ENCODE measurements at places on chromosomes 4 and X.

DNA sequence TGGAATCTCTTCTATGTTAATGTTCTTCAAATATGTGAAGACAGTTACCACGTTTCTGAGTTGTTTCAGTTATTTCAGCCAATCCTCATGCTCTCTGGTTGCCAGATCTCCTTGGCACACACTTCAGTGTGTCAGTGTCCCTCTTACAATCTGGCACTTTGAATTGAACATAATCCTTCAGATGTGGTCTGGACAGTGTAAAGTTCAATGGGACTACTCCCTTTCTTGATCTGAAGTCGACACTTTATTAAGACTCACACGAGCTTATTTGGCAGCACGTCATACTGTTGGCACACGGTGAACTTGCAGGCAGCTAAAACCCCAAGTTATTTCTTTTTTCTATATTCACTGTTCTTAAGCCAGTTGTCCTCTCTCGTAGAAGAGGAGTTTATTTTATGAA lies 28.2 kb downstream of the ARSJ start:
- no peak for DNase-seq

GRCh38 chr4:154836513-154836912 lies 55.4 kb downstream of the RBM46 start:
- DNase-seq, result no peak

- DNase-seq, result no peak
Measured at GRCh38 chrX:153057281-153057680, 1.0 kb downstream of the PNMA3 start.

DNA sequence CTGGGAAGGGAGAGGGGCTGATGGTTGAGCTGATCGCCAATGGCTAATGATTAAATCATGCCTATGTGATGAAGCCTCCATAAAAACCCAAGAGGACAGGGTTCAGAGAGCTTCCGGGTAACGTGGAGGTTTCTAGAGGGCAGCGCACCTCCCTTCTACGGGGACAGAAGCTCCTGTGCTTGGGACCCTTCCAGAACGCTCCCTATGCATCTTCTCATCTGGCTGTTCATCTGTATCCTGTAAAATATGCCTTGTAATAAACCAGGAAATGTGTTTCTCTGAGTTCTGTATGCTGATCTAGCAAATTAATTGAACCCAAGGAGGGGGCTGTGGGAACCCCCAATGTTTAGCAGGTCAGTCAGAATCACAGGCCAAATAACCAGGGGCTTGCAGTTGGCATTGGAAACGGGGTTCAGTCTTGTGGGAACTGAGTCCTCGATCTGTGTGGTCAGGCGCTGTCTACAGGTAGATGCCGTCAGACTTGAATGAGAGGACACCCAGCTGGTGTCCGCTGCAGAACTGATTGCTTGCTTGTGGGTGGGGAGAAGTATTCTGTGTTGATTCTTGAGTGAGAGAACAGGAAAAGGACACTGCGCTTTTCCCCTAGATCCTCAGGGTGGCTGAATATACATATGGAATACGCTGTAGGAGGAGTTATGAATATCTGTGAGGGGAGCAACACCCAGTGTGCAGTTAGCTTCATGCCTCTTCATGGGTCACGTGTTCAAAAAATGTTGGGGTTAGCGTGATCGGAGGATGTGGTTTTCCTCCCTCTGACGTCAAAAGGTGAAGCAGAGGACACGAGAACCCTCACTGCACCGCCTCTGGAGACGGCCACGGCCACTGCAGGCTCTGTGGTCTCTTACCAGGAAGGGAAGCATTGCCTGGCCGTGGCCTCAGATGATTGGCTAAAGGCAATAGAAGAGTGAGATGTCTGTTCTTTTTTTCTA lies 29.2 kb downstream of the HTT-AS start:
- DNase-seq, result no peak

- no peak for DNase-seq
Measured at GRCh38 chrX:102930990-102931756, 5.9 kb upstream of the RAB40AL start.

GRCh38 chr4:98919996-98920395 lies 8.9 kb downstream of the EIF4E start:
- no peak for DNase-seq

DNA sequence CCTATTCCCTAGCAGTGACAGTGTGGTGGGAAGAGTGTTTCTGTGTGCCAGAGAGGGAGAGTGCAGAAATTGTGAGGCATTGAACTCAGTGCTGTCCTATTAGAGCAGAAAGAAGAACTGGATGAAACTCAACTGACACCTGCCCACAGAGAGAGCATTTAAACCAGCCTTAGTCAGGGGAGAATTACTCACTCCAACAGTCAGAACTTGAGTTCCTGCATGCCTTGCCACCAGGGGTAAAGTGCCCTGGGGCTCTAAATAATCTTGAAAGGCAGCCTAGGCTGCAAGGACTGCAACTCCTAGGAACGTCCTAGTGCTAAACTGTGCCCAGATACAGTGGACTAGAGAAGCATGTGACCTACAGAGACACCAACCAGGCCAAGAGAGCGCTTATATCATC lies 12.8 kb downstream of the CYSLTR1 start:
- no peak for DNase-seq

GRCh38 chr4:181272422-181272821 lies 970.8 kb upstream of the TENM3 start:
- no peak for DNase-seq

DNA sequence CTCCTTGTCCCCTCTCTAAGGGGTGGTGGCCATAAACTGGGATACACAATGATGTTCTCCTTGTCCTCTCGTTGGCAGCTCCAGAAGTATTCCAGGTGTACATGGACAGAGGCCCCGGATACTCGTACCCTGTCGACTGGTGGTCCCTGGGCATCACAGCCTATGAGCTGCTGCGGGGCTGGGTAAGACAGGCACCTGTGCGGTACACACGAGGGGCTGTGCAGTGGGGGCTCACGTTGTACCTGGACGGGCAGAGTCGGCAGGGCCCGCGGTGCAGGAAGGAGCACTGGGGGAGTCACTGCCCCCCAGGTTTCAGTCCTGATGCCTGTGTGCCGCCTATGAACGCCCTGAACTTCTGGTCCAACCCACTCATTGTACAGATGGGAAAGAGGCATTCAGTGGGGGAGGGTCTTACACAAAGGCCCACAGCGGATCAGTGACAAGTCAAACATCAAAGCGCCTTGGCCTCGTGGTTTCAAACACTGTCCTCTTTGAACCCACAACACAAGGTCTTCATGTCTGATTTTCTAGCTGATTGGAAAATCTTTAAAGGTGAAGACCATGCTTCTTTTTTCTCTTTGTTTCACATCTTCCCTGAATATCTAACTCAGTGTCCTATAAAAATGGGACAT lies 261.6 kb downstream of the EVC2 start:
- no peak for DNase-seq

GRCh38 chr4:25258980-25259578 lies 25.2 kb downstream of the PI4K2B start:
- peak; percentile 34 for DNase-seq

- no peak for DNase-seq
Measured at GRCh38 chrX:113408843-113409242, 568.2 kb upstream of the AMOT start.

GRCh38 chrX:20481632-20482031 lies 214.9 kb upstream of the RPS6KA3 start:
- DNase-seq, result no peak

DNA sequence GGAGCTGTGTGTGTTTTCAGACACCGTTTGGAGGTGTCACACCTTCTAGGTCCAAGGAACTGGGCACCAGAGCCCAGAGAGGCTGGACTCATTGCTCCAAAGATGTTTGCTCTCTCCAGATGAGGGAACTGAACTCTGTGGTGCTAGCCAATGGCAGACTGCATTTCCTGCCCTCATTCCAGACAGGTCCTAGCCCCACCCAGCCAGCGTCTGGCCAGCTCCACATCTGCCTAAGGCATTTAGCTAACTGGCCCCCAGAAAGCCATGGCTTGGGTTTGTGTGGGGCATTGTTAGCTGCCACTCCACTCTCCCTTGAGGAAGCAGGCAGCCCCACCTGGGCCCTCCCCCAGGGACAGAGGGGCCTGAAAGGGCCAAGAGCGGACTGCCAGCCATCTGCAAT lies 11.4 kb downstream of the FGD1 start:
- no peak for DNase-seq

- DNase-seq, result no peak
Measured at GRCh38 chr4:177080388-177080787, 229.3 kb upstream of the NEIL3 start.

- no peak for DNase-seq
Measured at GRCh38 chr4:86054286-86055032, 305.4 kb downstream of the MAPK10 start.

GRCh38 chr4:137069473-137069872 lies 462.8 kb downstream of the PCDH18 start:
- DNase-seq, result no peak

- no peak for DNase-seq
Measured at GRCh38 chr4:19575924-19576323, 675.8 kb upstream of the SLIT2 start.

All from kidney glomerular epithelial cell (primary cell).